Heart left ventricle (tissue), 16 donors: ENCODE measurements at places on chromosomes 7 and 10. TPM values are rescaled to one million over a fixed set of nuclear protein-coding genes. Genes with fewer than 3 reads are reported as not detected.

The FBH1 gene
- 57.4 TPM for total RNA-seq

The SPDYE16 gene
- not detected for total RNA-seq

The EEPD1 gene
- total RNA-seq: 9.1 TPM

The NOS3 gene
- total RNA-seq: 9.6 TPM

The TMEM26 gene
- 0.40 TPM for total RNA-seq

The FAM131B gene
- total RNA-seq: 0.55 TPM

The ACTR3C gene
- 2.3 TPM for total RNA-seq

The CYP2C9 gene
- total RNA-seq: not detected

The PAOX gene
- 3.4 TPM for total RNA-seq

The HOXA4 gene
- total RNA-seq: 1.3 TPM

The HABP2 gene
- total RNA-seq: not detected

The UCMA gene
- total RNA-seq: not detected

The POT1 gene
- total RNA-seq: 20.9 TPM

The MLXIPL gene
- total RNA-seq: 2.5 TPM

The CARD11 gene
- 3.2 TPM for total RNA-seq

The SPDYE6 gene
- total RNA-seq: not detected

The ARHGAP22 gene
- 4.7 TPM for total RNA-seq

The ANXA11 gene
- total RNA-seq: 398 TPM

The GIMAP8 gene
- 17.8 TPM for total RNA-seq
